Head of caudate nucleus (tissue), 42 donors: ENCODE measurements at places on chromosomes 1 and 21.

GRCh38 chr1:243505986-243506689, 250.3 kb downstream of the SDCCAG8 start:
- DNase-seq, result peak; percentile 60

GRCh38 chr1:1044455-1045078, 24.6 kb downstream of the AGRN start:
- DNase-seq, result no peak

DNA sequence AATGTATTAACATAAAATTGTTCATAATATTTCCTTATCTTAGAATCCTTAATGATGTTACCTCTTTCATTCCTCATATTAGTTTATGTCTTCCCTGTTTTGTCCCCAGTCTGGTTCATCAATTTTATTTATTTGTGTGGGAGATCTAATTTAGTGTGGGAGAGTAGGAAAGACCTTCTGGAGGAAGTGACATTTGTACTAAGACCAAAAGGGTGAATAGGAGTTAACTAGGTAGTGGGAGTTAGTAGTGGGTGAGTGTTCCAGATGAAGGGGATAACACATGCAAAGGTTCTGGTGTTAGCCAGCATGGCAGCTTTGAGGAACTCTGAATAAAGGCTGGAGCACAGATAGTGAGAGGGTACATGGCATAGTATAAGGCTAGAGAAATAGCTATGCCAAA, 21.4 kb downstream of the RASAL2 start:
- DNase-seq, result no peak

DNA sequence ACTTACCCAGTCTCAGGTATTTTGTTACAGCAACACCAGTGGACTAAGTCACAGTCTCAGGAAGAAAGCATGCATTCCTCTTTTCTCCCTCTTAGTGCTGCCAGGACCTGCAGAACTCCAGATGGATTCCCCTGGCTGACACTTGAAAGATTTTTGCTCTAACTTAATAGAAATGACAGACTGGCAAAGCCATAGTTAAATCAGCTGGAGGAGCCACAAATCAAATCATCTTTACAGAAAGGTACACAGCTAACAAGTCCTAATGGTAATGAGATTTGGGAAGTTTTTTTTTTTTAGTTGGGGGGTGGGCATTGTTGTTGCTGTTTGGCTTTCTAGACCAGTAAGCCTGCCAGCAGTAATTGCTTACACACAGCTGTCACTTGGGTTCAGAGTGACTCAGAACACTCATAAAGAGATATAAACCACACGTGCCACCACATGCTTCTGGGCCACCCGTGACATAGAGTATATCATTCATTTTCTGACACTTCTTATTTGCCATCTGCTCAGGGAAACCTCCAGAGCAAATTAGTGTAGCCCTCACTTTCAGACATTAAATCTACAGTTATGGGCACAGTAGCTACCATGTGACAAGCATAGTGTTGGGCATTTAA, 72.4 kb downstream of the FH start:
- DNase-seq, result no peak

DNA sequence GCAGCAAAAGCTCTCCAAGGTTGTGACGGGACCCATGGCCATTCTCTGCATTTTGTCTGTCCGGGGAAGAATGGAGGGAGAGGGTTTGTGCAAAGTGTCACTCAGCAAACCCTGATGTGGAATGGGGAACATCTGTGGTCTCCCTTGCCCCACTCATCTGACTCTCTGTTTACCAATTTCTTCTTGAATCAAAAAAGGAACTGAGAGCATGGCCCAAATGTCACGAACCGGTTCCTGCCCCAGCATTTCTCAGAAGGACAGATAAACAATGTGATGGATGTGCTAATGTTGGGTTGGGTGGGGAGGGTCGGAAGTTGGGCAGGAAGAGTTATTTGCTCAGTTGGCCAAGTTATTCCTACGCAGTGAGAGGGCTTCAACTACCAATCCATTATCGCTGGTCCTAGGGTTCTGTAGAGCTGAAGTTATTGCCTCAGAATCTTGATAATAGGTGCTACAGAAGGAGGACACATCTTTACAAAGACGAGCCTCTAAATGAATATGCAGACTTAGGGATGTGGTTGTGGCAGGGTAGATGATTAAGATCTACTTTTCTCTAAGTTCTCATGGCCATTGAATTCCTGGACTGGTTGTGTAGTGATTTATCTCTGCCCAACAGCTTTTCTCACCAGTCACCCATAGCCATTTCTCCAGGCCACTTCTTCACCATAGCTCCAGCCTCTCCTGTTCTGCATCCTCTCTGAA, 9.6 kb upstream of the DUSP12 start:
- no peak for DNase-seq
